Stimulated activated CD4-positive, alpha-beta T cell treated with anti-CD3 and anti-CD28 coated beads, TNF-alpha, amount 100 ng/mL, for 24 hours (primary cell): ENCODE measurements at places on chromosomes 2 and 18.

DNA sequence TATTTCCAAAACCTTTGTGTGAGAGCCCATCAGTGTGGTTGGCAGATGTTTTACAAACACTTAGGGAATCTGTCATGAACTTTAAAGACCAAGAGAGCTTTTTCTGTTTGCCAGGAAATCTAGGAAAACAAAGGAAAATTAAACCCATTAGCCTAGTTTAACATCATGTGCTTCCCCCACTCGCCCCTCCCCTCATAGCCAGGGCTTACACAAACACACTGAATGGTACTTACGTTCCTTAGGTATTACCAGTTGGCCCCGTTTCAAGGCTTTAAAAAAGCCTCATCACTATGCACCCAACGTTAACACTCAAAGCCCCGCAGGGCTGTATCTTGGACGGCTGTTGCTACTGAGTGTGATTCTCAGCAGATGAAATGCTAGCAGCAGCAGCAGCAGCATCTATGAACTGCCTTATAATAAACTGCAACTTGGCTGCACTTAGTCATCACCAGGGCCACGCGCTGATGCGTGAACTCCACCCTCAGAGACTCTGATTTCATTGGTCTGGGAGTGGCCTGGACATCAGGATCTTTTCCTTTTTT, 20.1 kb upstream of the TTC39C start:
- no peak for DNase-seq

DNA sequence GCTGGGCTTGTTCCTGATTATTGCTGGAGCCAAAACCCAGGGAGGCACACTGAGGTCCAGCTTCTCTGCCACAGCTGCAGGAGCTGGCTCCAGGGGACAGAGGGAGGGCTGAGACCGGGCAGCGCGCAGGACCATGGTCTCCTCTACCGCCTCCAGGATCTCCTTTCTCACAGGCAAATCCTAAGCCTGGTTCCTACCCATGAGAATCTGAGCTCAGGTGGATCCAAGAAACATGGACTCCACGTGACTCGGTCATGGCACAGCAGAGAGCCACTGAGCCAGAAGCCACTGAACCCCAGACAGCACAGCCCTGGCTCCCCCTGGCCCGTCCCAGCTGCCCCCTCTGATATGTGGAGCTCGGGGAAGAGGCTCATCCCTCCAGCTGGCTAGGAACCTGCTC, 653.4 kb upstream of the ID2 start:
- DNase-seq: no peak

DNA sequence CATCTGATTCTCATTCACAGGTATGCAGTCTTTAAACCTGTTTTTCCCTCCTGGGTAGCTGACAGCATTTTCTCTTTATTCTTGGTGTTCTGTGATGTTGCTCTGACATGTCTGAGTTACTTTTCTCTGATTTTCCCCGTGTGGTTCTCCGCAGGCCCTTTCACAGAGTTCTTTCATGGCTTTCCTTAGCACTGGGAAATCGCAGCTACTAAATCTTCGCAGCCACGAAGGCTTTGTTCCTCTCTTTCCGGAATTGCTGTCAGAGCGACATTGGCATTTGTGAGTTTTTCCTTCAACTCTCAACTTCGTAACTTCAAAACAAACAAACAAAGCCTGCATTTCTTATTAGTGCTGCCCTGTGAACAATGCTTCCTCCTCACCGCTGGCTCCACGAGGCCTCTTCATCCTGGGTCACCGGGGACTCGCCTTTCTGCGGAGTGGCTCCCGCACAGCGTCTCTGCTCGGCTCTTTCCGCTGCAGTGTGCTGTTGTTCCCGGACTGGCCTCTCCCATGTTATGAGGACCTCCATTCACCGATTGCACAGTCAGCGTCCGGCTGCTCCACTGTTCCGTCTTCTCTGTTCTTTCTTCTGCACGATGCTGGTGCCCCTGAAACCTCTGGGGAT, 16.1 kb downstream of the COLEC11 start:
- no peak for DNase-seq

- DNase-seq: no peak
Measured at GRCh38 chr2:124323321-124323720, 298.2 kb downstream of the CNTNAP5 start.

- no peak for DNase-seq
Measured at GRCh38 chr2:28981016-28981441, at the start of gene TOGARAM2. Gene TOGARAM2 (plus strand): TSS chr2:28981298. CDS start chr2:28994835, 13,537 bp downstream.
